Right hindlimb (tissue), 1 donor: ENCODE measurements at places on chromosomes 4 and X.

- no peak for DNase-seq
These were observed 272.1 kb downstream of the RPA4 start for GRCh38 chrX:97155816-97156215.

GRCh38 chr4:107579099-107579498 lies 140.9 kb downstream of the PAPSS1 start:
- no peak for DNase-seq

- peak; percentile 26 for DNase-seq
These were observed 84.6 kb downstream of the THOC2 start for GRCh38 chrX:123648028-123648810.

GRCh38 chr4:153067376-153067775 lies 131.3 kb downstream of the FHDC1 start:
- no peak for DNase-seq

DNA sequence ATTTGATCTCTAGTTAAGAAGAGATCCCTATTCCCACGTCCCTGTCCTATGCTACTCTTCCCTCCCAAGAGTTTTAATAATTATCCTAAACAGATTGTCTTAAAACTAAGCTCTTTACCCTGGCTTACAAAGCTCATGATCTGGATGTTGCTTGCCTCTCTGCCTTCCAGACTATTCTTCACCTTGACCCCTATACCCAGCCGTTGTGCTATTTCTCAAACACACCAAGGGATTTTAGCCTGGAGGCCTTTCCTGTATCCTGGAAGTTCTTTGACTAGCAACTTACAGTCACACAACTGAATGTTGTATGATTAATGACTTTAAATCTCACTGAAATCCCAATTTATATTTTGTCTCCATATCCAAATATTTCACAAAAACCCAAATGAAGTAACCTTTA lies 314.9 kb downstream of the ADGRL3 start:
- DNase-seq = no peak

DNA sequence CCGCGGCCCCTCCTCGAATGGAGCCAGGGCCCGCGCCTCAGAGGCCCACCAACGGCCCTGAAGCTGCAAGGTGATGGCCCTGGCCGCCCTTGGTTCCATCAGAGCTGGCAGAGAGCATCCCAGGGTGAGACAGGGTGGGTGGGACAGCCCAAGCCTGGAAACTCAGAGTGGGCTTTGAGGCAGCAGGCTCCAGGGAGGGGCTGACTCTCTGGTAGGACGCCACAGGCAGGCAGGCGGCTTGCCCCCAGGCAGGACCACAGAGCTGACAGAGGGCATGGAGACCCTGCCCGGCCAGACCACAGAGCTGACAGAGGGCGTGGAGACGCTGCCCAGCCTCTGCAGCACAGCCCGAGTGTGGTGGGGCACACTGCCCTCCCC lies 4.8 kb downstream of the MYL5 start:
- DNase-seq = no peak
